ENCODE measurements at places on chromosomes 1 and 21.

GRCh38 chr1:90074566-90074965 is 79.7 kb downstream of the ZNF326 start:
- no peak for DNase-seq

DNA sequence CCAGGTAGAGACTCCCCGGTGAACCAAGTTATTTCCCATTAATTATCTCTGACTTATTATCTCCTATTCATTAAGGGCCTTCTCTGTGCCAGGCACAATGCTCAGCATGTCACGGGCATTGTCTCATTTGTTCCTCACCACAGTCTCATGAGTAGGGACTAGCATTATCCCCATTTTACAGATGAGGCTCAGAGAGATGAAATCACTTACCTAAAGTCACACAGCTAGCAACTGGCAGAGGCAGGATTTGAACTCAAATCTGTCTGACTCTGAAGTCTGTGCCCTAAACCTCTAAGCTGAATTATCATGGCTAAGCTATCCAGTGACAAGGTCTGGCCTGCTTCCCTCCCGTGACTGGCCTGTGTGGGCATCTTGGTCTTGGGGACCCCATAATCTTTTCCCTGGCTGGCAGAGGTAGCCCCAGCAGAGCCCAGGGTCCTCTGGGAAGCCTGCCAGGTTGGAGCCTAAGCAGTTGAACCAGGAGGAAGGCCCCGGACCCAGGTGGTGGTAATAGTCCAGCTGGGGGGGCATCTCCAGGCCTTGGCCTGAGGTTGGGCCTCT is 4.5 kb downstream of the MAP7D1 start:
- no peak for DNase-seq

DNA sequence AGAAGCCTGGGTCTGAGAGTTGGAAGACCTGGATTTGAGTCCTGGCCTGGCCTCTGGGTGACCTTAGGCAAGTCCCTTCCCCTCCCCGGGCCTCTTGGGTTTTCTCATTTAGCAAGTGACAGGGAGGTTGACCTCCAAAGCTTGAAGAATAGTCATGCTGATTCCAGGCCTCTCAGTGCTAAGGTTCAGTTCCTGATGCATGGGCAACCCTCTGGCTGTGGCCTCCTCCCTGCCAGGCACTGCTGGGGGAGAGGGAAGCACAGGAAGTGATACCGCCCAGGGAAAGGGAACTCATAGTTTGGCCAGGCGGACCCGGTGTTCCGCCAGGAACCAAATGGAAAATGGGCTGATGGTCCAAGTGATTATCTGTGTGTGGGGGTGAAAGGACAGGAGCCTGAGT is 23.6 kb upstream of the WASF2 start:
- no peak for DNase-seq

- no peak for DNase-seq
Measured at GRCh38 chr1:160800142-160800541, 4.2 kb downstream of the LY9 start.

- no peak for DNase-seq
Measured at GRCh38 chr1:44542420-44543063, 131.7 kb downstream of the TMEM53 start.

GRCh38 chr1:162204129-162204822 is 134.8 kb downstream of the NOS1AP start:
- no peak for DNase-seq

DNA sequence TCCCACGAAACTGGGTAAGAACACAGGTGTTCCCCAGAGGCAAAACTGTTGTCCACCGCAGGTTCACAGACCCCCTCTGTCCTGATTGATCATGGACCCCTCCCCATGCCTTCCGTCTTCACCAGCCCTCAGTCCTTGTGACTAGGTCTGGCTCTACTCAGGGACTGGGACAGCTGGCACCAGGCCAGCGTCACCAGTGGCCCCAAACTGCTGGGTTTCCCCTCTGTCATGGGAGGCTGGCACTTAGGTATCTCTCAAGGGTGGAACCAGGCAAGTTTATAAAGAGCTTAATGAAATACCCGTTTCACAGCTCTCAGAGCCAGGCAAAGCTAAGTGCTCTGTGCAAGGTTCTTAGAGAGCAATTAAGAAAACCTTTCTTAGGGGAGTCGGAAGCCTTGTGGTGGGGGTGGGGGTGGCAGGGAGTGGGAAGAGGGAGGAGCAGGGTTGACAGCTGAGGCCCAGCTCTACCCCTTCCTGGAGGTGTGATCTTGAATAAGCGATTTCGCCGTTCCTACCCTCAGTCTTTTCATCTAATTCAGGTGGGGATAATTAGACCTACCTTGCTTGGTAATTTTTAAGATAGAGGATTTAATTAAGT is 35.0 kb upstream of the IFNLR1 start:
- DNase-seq, result no peak

GRCh38 chr1:53410100-53410541 is 49.1 kb upstream of the DMRTB1 start:
- no peak for DNase-seq

DNA sequence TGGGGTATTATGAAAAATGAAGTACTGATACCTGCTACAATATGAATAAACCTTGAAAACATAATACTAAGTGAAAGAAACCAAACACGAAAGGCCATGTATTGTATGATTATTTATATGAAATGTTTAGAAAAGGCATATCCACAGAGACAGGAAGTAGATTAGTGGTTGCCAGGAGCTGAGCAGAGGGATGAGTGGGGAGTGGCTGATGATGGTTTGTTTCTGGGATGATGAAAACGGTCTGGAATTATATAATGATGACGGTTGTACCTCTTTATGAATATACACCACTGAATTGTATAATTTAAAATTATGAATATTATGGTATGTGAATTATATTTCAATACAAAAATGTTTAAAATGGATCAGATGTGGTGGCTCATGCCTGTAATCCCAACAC is 63.8 kb upstream of the MPC2 start:
- DNase-seq, result no peak

DNA sequence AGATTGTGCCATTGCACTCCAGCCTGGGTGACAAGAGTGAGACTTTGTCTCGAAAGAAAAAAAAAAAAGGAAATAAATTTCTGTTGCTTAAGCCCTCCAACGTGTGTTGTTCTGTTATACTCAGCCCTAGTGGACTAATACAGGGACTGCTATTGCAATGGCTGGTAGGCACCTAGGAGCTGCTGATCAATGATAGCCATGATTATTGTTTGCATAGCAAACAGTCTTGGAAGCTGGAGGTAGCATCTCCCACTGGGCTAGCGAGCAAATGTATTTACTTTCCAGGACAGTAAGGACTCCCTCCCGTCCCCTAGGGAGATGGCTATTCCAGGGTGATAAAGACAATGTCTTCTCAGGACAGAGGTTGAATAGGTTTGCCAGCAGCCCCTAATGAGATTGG is 13.5 kb upstream of the TNFRSF8 start:
- DNase-seq, result no peak

GRCh38 chr21:25895565-25896205 is 160.9 kb downstream of the GABPA start:
- DNase-seq, result no peak

DNA sequence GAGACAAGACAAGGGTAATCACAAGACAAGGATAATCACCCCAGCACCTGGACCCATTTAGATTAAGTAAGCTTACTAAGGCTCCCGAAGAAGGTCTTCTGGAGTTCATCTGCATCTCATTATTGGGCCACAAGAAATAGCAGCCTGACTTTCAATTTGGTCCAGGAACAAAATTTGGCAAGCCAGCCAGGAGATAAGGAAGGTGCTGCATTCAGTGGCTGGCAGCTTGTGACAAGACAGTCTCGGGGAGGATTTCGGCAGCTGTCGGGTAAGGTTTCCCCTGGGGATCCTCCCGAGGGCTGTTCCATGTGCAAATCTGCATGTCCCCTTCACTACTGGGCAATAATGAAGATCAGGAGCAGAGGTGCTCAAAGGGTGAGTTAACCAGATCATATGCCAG is 195.2 kb downstream of the FCRL5 start:
- DNase-seq, result no peak

DNA sequence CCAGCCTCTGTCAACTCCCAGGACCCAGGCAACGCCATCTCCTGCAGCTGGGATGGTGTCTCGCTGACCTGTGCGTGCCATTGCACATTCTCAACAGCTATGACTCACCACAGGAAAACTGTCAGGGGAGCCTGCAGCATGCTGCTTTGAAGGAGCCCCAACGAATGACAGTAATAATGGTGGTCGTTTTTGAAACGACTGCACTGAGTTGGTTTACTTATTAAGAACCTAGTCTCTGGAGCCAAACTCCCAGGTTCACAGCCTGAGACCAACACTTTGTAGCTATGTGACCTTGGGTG is 21.6 kb downstream of the TCEA3 start:
- no peak for DNase-seq

DNA sequence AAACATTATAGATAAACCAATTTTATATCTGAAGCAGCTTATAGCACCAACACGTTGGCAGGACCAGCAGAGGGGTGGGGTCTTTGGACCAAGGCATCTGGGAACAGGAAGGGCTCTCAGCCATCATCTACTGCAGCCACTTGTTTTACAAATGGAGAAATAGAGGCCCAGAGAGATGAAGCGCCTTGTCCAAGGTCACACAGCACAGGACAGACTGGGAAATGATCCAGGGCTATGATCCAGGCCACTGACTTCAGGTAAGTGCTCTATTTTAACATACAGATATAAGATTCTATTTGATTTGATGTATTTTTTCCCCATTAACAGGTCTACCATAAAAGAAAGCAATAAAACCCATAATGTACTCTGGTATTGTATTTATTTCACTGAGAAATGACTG is 16.9 kb downstream of the GADD45A start:
- no peak for DNase-seq

Data from thoracic aorta (tissue), 2 donors.